ENCODE measurements at places on chromosomes 3 and 15. TPM values are rescaled to one million over a fixed set of nuclear protein-coding genes. Genes with fewer than 3 reads are reported as not detected.

CD200R1 gene
- 0.09 TPM for total RNA-seq

DUOXA2 gene
- total RNA-seq: not detected

CNTN4 gene
- not detected for total RNA-seq

CCK gene
- total RNA-seq: 2.4 TPM

INKA1 gene
- total RNA-seq: 1.7 TPM

SPG21 gene
- 123 TPM for total RNA-seq

SKOR1 gene
- 0.03 TPM for total RNA-seq

CPNE4 gene
- total RNA-seq: 5.0 TPM

PCNP gene
- total RNA-seq: 107 TPM

ZNF197 gene
- total RNA-seq: 1.7 TPM

RTP3 gene
- total RNA-seq: not detected
